ENCODE measurements at places on chromosomes 3 and 15. TPM values are rescaled to one million over a fixed set of nuclear protein-coding genes. Genes with fewer than 3 reads are reported as not detected.

DNA sequence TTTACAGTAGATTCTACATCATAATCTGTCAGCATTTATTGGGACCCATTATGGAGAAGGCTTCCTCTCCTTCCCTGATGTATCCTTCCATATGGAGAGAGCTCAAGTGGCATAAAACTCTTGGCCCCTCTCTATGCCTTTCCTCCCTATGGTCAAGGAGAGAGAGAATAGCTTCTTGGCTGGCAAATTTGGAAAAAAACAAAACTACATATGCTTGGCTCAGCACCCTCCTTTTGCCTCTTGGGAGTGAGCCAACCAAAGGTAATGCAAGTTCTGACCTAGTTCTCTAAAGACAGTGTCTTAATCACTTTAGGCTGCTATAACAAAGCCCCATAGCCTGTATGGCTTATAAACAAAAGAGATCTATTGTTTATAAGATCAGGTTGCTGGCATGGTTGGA, 37.5 kb downstream of the C3orf70 start:
- peaks cover 36% of the 10 kb centered on the region for H3K27me3 ChIP-seq
- H3K36me3 ChIP-seq = no peaks in the 10 kb centered on the region
- H3K27ac ChIP-seq = no peak overlapping the region
- H3K4me1 ChIP-seq = no peaks in the 10 kb centered on the region
- no peak for DNase-seq

DNA sequence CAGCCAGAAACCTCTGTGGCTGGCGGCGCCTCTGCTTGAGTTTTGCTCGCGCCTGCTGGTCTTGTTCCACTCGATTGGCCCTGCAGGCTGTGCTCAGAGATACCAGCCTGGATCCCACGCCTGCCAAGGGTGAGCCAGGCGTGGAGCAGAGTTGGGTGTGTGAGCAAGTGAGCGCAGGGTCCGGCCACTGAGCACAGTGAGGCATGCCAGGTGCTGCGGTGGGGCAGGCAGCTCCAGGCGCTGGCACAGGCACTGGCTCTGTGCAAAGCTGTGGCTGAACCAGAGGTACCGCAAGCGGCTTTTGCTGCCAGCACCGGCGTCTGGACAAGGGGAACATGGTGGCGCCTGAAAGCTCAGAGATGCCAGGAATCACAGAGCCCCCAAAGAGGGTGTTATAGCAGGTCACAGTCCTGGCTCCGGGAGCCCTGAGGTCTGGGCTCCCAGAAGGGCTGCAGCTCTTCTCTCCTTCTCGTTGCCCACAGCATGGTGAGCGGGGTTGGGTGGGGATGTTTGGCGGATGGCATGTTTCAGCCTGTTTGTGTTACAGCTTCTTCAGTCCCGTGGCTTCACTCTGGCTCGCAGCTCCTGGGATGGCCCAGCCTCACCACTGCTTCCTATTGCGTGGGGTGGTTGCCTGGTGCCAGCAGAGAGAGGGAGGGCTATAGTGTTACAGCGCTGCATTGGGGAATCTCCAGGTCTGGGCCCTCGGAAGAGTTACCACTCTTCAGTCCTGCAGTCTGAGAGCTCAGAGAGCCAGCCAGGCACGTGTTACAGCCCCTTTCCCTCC, 73.9 kb downstream of the NR1D2 start:
- H3K36me3 ChIP-seq = no peaks in the 10 kb centered on the region
- DNase-seq = no peak
- no peaks in the 10 kb centered on the region for H3K27me3 ChIP-seq
- no peaks in the 10 kb centered on the region for H3K4me1 ChIP-seq
- H3K4me3 ChIP-seq = no peak overlapping the region

The CCDC13 gene
- 0.49 TPM for total RNA-seq

DNA sequence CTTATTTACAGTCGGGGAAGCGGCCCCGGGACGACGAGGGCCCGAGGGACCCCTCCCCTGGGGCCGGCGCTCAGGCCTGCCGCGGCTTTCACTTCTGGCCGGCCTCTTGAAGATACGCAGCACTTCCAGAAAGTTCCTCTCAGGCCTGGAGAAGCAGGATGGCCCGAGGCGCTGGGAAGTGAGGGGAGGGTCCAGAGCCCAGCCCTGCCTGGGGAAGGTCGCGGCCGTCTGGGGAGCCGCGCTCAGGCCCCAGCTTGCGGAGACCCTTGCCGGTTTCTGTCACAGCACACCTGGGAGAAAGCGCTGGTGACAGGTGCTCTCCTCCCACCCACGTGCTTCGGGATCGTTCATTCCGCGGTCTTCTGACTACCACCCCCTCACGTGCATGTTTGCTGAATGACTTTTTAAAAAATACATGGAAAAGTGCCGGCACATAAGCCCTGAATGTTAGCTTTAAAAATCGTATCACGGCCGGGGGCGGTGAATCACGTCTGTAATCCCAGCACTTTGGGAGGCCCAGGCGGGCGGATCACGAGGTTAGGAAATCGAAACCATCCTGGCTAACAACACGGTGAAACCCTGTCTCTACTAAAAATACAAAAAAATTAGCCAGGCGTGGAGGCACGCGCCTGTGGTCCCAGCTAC, 727 bp upstream of the TM2D3 start:
- peak; percentile 20 for DNase-seq
- peak overlapping the region; percentile 95 for H3K27ac ChIP-seq
- H3K36me3 ChIP-seq = peaks cover 22% of the 10 kb centered on the region
- H3K4me1 ChIP-seq = peaks cover 36% of the 10 kb centered on the region
- H3K4me3 ChIP-seq = peak overlapping the region; percentile 91

GRCh38 chr3:36197151-36197550, 183.2 kb upstream of the STAC start:
- no peaks in the 10 kb centered on the region for H3K27me3 ChIP-seq
- no peak overlapping the region for H3K4me3 ChIP-seq
- DNase-seq = no peak
- H3K36me3 ChIP-seq = no peaks in the 10 kb centered on the region
- no peaks in the 10 kb centered on the region for H3K4me1 ChIP-seq
- no peak overlapping the region for H3K27ac ChIP-seq

DNA sequence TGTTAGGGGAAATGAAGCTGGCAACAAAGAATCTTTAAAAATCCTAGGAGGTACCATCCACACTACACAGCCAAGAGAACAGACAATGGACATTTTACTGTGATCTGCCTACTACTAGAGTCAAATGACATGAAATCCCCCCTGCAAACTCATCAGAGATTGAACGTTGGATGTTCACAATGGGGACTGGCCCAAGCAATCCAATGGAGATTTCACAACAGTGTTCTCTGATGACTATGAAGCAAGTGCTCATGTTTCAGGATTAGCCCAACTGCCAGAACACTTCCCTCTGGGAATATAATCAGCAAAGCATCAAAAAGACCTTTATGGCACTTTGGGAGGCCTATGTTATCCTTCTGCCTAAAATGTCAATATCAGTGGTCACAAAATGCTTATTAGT, 97.8 kb downstream of the IGSF11 start:
- H3K27ac ChIP-seq = no peak overlapping the region
- DNase-seq = no peak
- no peaks in the 10 kb centered on the region for H3K27me3 ChIP-seq
- H3K4me1 ChIP-seq = peaks cover 24% of the 10 kb centered on the region
- no peak overlapping the region for H3K4me3 ChIP-seq

GRCh38 chr3:149777414-149778214, 14.7 kb downstream of the ANKUB1 start:
- no peaks in the 10 kb centered on the region for H3K36me3 ChIP-seq
- H3K27me3 ChIP-seq = peaks cover 4% of the 10 kb centered on the region
- H3K4me3 ChIP-seq = no peak overlapping the region
- no peak overlapping the region for H3K27ac ChIP-seq
- H3K4me1 ChIP-seq = no peaks in the 10 kb centered on the region

The NUSAP1 gene
- total RNA-seq = 165 TPM

- H3K27me3 ChIP-seq = peaks cover 3% of the 10 kb centered on the region
- no peak for DNase-seq
- no peaks in the 10 kb centered on the region for H3K4me1 ChIP-seq
Measured at GRCh38 chr15:63004211-63004610, 38.3 kb upstream of the TPM1 start.

GRCh38 chr15:52668133-52668532, 11.1 kb downstream of the ATOSA start:
- no peak for DNase-seq
- H3K27ac ChIP-seq = peak overlapping the region; percentile 39
- H3K27me3 ChIP-seq = no peaks in the 10 kb centered on the region

The GOLGA6L7 gene
- total RNA-seq = not detected

DNA sequence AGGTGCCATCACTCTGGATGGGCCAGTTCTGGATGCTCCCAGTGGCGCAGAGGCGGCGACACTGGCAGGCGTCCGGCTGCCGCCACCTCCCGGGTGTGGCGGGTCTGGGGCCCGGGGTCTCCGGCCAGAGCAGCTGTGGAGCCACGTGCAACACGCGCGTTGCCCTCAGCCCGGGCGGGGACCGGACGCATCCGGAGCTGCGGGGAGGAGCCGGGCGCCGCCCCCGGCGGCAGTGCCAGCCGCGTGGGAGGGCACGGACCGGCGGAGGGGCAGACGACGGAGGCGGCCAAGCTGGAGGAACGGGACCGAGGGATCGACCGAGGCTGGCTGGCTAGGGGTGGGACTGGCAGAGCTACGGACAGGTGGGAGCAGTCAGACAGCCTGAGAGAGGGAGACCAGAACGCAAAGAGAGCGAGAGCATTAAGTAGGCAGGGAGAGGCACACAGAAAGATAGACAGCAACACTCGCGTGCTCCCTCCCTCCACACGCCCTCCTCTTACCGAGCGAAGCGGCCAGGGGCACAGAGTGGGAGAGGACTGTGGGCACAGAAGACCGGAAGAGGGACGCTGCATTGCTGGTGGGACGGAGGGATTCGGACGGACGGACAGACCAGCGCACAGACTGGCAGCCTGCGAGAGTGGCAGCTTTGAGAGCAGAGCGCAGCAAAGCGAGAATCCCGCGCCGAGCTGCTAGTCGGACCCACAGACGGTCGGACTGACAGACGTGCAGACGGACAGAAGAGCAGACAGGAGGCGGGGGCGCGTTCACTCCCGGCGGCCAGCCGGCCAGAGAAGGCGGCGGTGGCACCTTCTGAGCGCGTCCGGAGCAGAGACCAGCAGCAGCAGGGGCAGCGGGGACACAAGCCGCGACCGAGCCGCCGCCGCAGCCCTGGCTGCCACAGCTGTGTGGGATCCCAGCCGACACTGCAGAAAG, at the start of gene ARPP21:
Gene ARPP21, plus strand, starts transcription at position 272 of the 933 bp plus-strand sequence. CDS start 42,227 bp downstream, outside the sequence.
- H3K27me3 ChIP-seq = peaks cover 48% of the 10 kb centered on the region
- peak; percentile 32 for DNase-seq
- peaks cover 5% of the 10 kb centered on the region for H3K4me1 ChIP-seq
- H3K27ac ChIP-seq = no peak within 1 kb of the TSS
- H3K36me3 ChIP-seq = peaks cover 3% of the 10 kb centered on the region
- H3K4me3 ChIP-seq = peak within 1 kb of the TSS; percentile 75

DNA sequence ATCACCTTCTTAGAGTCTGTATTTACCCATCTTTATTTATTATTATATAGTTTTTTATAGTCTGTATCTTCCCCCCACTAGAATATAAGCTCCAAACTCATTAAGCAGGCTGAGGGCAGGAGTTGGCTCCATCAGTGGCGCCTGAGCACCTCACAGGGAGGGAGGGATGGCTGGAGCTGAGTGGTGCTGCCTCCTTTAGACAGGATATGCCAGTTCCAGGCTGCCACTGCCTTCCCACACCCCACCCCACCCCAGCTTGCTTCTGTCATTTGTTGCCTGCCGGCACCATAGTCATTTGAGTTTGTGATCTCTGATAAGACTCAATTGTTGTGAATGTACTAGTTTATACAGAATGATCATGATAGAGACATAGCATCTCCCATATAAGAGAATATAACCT, 85.5 kb downstream of the KLHL25 start:
- DNase-seq = no peak
- peaks cover 43% of the 10 kb centered on the region for H3K36me3 ChIP-seq
- peaks cover 71% of the 10 kb centered on the region for H3K4me1 ChIP-seq
- no peak overlapping the region for H3K4me3 ChIP-seq

GRCh38 chr3:27923349-27924068, 201.4 kb upstream of the EOMES start:
- H3K27me3 ChIP-seq = no peaks in the 10 kb centered on the region
- H3K27ac ChIP-seq = no peak overlapping the region
- H3K36me3 ChIP-seq = no peaks in the 10 kb centered on the region
- DNase-seq = no peak

DNA sequence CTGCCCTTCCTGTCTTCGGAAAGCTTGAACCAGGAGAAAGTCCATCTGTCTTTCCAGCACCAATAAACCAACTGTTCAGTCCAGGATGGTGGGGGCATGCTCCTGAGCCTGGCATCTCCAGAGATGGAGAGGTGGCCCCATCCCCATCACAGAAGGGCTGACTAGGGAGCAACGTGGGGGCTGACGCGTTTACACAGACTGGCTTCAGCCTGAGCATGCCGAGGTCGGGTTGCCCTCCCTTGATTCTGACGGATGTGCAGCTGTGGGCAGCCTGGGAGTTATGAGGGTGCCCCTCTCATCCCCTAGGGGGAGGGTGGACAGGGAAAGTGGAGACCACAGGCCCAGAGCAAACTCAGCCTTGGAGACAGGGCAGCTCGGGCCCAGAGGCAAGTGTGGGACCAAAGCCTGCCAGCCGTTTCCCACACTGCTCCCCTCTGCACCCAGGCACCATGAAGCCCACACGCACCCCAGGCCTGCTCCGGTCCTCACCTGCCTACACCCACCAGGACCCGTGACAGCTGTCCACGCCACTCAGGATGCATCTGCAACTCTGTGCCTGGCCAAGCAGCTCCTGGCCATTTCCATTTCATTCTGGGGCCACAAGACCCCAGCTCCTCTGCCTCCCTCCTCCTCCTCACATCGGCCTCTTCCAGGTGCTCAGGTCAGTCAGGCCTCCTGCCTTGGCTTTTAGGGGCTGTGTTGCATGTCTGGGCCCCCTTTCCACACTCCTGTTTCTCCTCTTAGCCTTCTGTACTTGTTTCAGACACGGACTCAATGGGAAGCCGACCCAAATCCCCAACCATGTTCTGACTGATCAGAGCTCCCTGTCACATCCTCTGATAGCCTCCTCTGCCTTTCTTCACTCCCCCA, 48.2 kb upstream of the SLC41A3 start:
- no peak overlapping the region for H3K27ac ChIP-seq
- DNase-seq = no peak
- H3K4me1 ChIP-seq = no peaks in the 10 kb centered on the region
- no peaks in the 10 kb centered on the region for H3K36me3 ChIP-seq
- H3K4me3 ChIP-seq = no peak overlapping the region
- peaks cover 4% of the 10 kb centered on the region for H3K27me3 ChIP-seq

The MAP6D1 gene
- total RNA-seq = 6.5 TPM

The KLHL40 gene
- not detected for total RNA-seq

The TNFSF10 gene
- 52.4 TPM for total RNA-seq

DNA sequence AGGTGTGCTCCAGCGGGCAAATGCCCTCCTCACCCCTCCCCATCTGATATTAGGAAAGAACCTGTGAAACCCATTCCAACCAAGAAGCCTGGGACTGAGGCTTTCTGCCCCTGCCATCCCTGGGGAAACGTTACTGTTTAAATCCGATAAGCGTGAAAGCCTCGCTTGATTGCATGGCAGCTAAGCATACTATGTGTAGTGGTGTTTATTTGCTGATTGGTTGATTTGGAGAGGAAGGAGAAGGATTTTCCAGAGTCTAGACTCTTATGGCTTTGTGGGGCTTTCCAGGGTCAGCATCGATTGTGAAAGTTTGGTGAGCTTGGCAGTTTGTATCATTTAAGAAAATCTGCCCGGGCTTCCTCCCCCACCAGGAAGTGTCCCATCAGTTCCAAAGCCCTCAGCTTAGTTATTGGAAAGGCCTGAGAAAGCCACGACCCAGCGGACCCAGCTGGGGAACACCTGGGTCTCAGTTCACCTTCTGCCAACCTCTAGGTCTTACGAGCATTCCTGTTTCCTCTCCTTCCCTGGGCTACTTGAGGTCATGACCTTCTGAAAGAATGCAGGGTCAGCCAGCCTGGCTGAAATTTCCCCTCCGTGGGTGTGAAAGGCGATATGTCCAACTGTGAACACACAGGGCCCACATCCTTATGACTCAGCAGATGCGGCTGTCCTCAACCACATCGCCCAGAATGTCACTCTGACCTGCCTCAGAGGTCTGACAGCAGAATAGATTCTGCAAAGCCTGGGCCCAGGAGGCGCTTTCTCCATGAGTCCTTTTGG, 62.8 kb upstream of the HERC1 start:
- no peak overlapping the region for H3K4me3 ChIP-seq
- DNase-seq = peak; percentile 28
- no peaks in the 10 kb centered on the region for H3K36me3 ChIP-seq
- no peak overlapping the region for H3K27ac ChIP-seq
